ENCODE measurements at places on chromosomes 13 and 19.

DNA sequence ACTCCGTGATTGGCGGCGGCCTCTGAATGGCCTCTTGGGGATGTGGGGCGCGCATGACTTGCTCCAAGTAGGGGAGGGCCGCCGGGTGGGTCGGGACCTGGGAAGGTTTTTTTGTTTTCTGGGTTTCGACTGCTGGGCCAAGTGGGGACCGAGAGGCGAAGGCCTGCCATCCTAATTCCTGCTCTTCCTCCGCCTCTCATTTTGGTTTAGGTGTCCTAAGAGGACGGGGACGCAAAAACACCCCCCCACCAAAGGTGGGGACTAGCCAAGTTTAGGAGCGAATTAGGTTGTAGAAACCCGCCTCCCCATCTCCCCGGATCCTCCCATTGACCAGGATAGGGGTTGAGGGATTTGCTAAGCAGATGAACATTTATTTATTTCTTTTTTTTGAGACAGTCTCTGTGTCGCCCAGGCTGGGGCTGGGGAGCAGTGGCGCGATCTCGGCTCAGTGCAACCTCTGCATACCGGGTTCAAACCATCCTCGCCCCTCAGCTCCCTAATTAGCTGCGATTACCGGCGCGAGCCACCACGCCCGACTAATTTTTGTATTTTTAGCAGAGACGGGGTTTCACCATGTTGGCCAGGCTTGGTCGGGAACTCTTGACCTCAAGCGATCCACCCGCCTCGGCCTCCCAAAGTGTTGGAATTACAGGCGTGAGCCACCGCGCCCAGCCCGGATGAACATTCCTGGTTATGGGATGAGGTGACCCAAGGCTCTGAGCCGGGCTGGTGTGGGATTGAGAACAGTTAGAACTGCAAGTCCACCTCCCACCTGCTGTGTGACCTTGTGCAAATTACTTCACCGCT, 838 bp downstream of the PPP2R1A start:
- DNase-seq = no peak

DNA sequence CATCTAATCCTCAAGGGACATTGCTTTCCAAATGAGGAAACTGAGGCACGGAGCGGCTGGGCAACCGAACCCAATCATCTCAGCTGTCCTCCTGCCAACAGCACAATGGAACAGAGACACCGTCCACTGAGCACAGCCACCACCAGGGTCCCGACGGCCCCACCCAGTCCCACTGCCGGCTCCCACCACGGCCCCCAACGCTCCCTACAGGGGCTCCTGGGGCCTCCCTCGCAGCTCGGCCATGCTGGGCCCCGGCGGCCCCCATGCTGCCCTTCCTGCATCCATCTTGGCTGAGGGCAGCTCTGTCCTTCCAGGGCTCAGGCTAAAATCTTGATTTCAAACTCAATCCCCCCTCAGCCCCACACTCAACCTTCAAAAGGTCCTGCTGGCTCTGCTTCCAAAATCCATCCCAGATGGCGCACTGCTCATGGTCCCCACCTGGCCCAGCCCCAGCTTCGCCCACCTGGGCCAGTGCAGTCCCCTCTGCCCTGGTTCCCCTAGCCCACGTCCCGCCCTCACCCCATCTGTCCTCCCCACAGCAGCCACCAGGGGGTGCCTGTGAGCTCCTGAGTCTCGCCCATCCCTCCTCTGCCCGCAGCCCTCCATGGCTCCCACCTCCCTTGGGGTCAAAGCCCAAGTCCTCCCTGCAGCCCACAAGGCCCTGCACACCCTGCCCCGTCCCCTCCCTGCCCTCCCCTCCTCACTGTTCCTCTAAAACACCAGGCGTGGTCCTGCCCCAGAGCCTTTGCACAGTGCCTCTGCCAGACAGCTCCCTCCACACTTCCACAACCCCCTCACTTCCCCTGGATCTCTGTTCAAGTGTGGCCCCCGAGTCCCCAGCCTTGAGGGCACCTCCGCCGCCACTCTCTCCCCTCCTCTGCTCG, 7.9 kb downstream of the PIP5K1C start:
- DNase-seq = no peak

GRCh38 chr13:100280681-100281080, 191.8 kb downstream of the PCCA start:
- no peak for DNase-seq

DNA sequence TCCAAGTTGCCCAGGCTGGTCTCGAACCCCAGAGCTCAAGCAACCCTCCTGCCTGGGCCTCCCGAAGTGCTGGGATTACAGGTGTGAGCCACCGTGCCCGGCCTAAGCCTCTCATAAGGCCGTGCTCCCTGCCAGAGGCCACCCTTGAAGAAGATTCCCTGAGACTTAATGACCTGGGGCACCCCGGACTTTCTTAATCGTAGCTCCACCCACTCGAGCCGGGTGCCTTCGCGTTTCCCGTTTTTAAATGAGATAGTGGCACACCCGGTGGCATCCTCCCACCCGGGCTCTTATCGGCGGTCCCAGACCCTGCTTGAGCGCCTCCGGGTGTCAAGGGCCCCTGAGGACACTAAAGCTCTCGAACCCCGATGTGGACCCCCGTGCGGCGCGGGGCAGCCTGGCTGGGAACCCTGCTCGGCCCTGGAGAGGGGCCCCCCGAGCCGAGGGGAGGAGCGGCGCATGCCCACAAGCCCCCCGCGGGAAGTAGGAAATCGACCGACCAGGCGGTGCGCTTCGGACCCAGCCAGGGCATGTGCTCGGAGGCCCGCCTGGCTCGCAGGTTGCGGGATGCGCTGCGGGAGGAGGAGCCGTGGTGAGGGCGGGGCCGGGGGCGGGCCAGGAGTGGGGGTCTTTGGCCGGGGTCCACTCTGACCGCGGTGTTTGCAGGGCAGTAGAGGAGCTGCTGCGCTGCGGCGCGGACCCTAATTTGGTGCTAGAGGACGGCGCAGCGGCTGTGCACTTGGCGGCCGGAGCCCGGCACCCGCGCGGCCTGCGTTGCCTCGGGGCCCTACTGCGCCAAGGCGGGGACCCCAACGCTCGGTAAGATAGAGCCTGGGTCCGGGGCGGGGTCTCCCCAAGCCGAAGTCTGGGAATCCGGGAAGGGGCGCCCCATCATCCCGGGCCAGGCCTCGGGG, at the start of gene ANKLE1:
TSS of gene ANKLE1 (plus strand) at position 511 of the 914 bp plus-strand sequence. CDS start at position 531, 20 bp downstream.
- no peak for DNase-seq

- no peak for DNase-seq
Measured at GRCh38 chr13:30551189-30551588, 66.5 kb upstream of the USPL1 start.

GRCh38 chr19:55544014-55544413, 1.3 kb downstream of the SBK3 start:
- no peak for DNase-seq

DNA sequence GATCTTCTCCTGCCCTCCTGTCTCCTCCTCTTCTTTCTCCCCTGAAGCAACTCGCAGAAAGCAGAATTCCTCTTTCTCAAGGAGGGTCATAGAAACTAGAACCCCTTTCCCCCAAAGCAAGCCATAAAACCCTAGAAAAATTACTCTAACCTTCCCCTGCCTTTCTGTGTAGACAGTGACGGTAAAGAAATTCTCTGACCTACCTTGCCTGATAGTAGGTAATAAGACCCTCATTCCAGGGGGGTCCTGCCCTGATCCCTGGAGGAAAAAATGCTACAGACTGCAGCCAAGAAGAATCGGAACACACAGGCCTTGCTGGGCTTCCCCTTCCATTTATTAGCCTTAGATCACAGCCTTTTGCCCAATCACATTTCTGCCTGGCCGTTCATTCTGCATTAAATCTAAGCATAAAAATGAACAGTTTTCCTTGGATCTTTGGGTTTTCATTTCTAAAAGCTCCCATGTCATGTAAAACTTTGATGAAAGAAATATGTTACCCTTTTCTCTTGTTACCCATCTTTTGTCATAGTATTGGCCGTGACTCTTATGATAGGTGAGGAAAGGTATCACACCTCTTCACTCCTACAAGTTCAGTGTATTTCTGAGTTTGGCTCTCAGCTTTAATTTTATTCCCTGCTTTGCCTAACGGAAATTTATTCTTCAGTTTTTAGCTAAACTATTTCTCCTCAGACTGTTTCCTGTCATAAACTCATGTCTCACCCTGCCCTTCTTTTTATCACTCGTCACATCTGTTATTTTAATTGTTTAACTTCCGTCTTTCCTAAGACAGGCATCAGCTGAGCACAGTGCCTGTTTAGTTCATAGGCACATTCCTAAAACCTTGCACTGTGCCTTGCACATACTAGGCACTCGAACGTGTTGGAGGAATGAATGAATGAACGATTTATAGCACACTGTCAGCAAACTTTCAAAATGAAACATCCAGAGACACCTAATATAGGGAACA, 20.4 kb upstream of the CPB2 start:
- DNase-seq = no peak

DNA sequence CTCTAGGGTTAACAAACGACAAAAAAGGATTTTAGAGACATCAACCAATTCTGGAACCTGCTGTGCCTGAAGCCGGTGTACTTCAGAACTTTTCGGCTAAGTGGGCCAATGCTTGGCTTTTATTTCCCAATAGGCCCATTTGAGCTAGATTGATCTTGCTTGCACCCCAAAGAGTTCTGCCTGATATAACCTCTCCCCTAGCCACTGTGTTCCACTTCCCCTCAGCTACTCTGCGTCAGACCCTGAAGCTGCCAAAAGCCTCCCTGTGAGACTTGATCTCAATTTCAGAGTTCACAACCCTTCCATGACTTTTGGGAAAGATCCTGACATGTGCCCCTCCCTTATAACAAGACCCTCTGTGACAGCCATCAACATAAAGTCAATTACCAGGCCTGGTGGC, 5.6 kb upstream of the SIGLEC14 start:
- DNase-seq = no peak

GRCh38 chr19:35040826-35041547, 534 bp upstream of the HPN start:
- DNase-seq = peak; percentile 38

DNA sequence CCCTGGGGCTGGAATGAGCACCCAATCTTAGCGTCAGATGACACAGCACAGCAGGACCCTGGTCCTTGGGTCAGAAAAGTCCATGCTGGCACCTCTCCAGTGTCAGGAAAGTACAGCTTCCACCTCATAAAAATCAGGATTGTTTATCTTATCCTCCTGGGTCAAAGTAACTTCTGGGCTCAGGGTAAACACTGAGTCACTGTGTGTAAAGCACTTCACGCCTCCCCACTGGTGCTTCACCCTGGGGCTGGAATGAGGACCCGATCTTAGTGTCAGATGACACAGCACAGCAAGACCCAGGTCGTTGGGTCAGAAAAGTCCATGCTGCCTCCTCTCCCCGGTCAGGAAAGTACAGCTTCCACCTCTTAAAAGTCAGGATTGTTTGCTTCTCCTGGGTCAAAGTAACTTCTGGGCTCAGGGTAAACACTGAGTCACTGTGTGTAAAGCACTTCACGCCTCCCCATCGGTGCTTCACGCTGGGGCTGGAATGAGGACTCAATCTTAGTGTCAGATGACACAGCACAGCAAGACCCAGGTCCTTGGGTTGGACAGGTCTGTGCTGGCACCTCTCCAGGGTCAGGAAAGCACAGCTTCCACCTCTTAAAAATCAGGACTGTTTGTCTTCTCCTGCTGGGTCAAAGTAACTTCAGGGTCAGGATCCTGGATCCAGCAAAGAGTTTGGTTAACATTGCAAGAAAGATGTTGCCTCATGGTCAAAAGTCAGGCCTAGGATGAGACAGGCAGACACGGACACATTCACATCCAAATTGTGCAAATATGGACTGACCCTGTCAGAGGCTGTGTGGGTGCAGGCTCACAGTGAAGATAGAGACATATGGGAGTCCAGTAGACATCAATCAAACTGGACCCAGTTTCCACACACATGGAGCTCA, 39.2 kb upstream of the CYP2A7 start:
- DNase-seq = no peak

- DNase-seq = no peak
Measured at GRCh38 chr13:108437496-108437895, 168.0 kb downstream of the TNFSF13B start.
